CD8-positive, alpha-beta memory T cell (primary cell): ENCODE measurements at places on chromosomes 16 and 17.
A peak's percentile ranks its signal among the peaks of the same experiment; 100 is the strongest.

DNA sequence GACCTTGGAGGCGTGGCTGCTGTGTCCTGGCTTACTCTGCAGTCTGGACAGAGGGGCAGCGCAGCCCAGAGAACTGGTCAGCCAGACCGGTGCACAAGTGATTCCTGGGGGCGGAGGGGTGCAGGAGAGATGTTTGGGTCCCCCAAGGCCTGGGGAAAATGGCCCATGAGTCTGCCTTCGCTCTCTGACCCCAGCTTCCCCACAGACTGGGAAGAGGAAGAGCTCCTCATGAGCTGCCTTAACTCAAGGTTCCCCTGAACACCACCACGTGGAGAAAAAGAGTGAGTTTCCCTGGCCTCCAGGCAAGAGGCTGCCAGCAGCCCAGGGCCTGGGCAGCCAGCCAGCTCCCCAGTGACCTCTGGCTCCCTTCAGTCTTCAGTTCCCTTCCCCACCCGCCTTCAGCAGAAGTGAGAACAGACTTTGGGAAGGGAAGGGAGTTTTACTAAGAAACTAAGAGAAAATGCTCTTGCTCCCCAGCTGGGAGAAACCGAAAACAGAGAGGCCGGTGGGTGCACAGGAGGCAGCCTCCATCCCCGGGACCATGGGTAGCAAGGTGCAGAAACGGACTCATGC is 2.0 kb upstream of the C17orf99 start:
- no peak for DNase-seq

GRCh38 chr17:4043862-4044261 is 79.6 kb upstream of the ATP2A3 start:
- peak; percentile 79 for DNase-seq

- DNase-seq, result no peak
These were observed 486.1 kb upstream of the SALL1 start for GRCh38 chr16:51636920-51637769.

DNA sequence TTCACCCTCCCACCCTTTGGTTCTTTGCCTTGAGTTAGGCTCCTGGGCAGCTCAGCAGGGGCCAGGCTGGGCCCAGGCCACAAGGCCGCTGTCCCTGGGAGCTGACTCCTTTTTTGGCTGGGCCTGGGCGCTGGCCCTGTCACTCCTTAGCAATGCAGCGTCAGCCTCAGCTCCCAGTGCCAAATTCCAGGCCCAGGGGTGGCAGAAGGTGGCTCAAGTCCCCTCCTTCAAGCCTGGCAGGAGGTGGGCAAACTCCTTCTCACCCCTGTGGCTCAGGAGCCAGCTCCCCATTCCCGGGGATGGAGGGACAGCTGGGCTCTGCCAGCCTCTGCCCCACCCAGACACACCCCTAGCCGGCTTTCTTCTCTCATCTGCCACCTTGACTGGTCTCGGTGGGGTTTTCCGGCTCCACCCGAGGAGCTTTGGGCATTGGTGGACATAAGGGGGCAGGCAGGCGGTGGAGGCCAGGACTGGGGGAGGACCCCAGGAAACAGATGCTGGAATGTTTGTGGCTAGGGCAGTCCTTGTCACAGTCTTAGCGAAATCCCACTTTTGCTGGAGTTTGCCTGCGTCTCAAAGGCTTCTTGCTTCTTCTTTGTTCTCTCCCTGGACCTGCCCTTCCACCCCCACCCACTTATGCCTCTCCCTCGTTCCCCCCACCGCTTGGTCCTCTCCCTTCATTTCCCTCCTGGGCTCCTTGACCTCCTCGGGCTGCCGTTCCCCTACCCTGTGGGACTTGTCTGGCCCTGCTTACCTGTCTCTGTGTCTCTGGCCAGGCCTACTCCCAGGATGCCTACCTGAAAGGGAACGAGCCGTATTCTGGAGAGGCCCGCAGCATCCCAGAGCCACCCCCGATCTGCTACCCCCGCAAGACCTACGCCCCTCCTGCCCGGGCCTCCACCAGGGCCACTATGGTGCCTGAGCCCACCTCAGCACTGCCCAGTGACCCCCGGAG is 37.4 kb downstream of the ARHGAP23 start:
- DNase-seq, result no peak

DNA sequence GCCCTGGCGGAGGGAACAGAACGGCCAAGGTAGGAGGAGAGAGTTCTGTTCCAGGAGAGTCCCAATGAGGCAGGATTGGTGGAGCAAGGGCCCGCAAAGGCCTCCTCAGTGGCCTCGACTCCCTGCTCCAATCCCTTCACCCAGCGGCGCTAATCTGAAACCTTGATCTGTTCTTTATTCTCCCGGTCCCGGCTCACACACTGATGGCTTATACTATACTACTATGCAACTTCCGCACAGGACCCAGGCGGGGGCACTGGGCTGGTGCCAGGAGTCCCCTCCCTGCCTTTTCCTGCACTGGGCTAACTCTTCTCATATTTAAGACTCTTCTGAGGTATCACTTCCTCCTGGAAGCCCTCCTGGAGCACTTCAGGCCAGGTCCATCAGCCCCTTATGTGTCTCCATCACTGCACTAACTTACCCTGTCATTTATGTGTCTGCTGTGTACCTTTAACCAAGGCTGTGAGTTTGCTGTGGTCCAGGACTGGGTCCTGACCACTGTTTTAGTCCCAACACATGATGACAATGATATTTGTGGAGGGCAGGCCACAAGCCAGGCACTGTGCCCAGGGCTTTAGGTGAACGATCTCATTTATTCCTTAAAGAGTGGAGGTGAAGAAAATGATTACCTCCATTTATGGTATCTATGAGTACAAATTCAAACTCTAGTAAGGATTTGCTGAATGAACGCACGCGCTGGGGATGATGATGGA is 6.8 kb downstream of the CCDC102A start:
- no peak for DNase-seq

DNA sequence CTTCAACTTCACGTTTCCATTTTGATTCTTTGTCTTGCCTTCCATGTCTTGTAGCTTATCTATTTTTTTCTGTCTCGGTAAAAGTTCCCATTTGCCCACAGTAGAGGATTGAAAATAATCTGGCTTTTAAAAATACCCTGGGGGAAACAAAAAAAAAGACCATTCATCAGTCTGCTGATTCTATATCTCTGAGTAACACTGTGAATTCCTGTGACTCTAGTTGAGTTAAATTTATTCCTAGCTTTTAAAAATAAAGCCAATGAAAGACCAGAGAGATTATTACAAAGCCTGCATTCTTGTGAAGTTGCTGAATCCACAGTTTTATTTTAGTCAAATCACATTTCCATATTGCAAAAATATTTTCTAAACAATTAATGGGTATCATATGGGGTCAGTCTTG is 532.3 kb downstream of the CDH13 start:
- no peak for DNase-seq

DNA sequence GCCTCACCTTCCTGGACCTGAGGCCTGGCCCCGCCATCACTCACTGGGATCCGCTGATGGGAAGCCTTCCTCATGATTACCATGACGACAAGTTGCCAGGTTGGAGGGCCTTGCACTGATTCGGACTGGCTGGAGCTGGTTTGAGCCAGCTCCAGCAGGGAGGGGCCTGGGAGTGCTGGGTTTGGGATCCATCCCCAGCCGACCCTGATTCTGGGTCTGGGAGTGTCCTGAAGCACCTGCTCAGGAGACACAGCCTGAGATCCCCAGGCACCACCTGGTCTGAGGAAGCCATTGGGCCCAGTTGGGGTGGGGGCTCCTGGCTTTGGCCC is 5.9 kb upstream of the BAIAP3 start:
- no peak for DNase-seq

- DNase-seq, result no peak
These were observed 34.3 kb upstream of the RPRML start for GRCh38 chr17:47013341-47013740.

DNA sequence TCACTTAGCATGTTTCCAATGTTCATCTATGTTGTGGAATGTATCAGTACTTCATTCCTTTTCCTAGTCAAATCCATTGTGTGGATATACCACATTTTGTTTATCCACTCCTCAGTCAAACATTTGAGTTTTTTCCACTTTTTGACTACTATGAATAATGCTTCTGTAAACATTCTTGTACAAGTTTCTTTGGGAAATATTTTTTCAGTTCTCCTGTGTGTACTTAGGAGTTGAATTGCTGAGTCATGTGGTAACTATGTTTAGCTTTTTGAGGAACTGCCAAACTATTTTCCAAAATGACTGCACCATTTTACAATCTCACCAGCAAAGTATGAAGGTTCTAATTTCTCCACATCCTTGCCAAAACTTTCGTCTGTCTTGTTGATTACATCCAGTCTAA is 223.7 kb upstream of the AXIN2 start:
- DNase-seq, result no peak

DNA sequence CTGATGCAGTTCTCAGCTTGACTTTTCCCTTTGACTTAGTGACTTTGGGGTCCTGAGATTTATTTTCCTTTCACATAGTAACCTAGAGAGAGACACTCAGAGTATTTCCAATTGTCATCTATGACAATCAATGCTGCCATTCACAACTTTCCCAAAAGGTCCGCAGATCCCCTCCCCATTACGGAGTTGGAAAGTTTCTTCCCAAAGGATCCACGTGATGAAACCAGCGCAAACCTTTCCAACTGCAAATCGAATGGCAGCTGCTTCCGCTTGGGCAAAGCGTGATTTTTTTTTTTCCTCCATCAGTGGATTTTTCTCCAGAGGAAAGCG is 538 bp upstream of the FCSK start:
- no peak for DNase-seq

- DNase-seq, result no peak
These were observed 2.2 kb upstream of the LPCAT2 start for GRCh38 chr16:55506708-55507107.

DNA sequence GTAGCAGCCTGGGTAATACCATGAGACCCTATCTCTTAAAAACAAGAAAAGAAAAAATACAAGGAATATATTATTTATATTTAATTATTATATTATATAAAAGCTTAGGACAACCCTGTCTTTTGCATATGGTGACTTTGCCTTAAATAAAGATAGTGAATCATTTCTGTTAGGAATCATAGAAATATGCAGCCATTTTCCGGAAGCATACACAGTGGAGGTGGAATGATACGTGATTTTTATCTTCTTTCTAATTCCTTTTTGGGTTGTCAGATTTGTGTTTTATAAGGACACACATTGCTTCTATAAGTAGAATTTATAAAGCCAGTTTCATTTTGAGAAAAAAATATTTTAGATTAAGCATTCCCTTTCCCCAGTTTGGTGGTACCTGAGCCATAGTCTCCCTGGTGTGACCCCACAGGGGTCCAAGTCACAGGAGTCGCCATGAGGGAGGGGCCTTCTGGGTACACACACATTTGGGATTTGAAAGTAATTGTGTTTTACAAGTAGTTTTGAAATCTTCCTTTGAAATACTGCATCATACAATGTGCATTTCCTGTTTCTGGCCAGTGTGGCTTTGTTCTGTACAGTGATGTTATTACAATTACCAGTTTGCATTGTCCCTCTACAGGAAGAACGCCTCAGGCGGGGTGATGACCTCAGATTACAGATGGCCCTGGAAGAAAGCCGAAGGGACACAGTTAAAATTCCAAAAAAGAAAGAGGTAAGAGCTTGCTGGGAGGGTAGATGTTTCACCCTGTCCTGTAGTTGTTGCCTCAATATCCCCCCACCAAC is 50.9 kb downstream of the B9D1 start:
- DNase-seq, result no peak

DNA sequence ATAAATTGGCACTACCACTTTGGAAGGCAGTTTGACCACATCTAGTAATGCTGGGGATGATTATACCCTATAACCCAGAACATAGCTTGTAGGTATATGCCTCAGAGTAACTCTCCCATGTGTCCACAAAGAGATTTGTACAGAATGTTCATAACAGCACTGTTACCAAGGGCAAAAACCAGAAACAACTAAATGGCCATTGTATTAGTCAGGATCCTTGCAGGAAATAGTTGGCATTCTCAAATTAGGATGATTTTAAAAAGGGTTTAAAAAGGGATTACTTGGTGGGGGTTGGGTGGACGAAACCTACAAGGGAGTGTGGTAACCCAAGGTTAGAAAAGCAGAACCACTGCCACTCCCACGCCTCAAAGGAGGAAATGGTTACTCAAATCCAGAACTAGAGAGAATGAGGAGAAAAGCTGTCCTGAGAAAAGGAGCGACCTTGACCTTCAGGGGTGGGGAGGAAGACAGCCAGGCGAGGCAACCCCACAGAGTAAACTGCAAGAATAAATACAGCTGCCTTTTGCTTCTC is 2.1 kb downstream of the CPPED1 start:
- DNase-seq, result no peak

- peak; percentile 20 for DNase-seq
These were observed 84.8 kb downstream of the CDYL2 start for GRCh38 chr16:80719573-80719972.

- peak; percentile 17 for DNase-seq
These were observed 18.8 kb upstream of the GAA start for GRCh38 chr17:80082403-80083135.

GRCh38 chr17:75394332-75394918 is 11.1 kb downstream of the GRB2 start:
- no peak for DNase-seq

DNA sequence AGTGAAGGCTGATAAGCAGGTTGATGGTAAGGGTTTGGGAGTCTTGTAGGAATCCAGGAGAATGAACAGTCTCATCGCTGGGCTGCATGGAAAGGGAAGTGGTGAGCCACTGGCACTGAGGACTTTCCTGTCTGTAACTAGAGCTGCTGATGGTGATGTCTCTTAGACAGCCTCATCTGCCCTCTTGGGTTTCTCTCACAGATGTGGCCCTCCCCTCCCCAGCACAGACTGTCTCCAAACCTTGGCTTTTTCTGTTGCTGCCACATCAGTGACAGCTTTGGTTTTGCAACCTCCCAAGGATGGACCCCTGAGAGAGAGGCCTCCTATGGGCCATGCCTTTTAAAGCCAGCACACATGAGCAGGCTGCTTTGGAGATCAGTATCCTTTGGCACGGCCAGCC is 16.9 kb downstream of the PLCG2 start:
- DNase-seq, result no peak

GRCh38 chr16:22425036-22425801 is 50.8 kb upstream of the CDR2 start:
- DNase-seq, result no peak

DNA sequence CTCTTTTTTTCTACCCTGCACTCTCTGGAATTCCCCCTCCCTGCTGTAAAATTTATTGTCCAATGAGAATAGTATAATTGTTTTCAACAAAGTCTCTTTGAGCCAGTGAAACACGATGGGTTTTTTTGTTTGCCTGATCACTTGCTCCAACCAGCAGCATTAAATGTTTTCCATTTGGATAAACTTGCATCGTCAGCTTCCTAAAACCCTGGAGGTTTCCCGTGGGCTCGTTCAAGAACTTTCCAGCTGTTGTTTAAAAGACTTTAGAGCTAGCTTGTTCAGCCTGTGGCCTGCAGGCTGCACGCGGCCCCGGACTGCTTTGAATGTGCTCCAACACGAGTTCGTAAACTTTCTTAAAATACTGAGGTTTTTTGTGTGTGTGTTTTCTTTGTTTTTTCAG is 14.9 kb downstream of the NAGPA start:
- no peak for DNase-seq

- no peak for DNase-seq
These were observed at the start of gene ENO3 for GRCh38 chr17:4950746-4951204. Gene ENO3, plus strand, starts transcription at chr17:4951119. Its CDS starts 711 bp downstream, at chr17:4951830.

GRCh38 chr17:74443516-74444296 is 11.8 kb downstream of the GPRC5C start:
- no peak for DNase-seq
